Suppressor macrophage treated with lipopolysaccharide for 4 hours (primary cell): ENCODE measurements at places on chromosomes 16 and 17.

- DNase-seq, result no peak
Measured at GRCh38 chr17:76140661-76141211, 309 bp downstream of the FOXJ1 start.

DNA sequence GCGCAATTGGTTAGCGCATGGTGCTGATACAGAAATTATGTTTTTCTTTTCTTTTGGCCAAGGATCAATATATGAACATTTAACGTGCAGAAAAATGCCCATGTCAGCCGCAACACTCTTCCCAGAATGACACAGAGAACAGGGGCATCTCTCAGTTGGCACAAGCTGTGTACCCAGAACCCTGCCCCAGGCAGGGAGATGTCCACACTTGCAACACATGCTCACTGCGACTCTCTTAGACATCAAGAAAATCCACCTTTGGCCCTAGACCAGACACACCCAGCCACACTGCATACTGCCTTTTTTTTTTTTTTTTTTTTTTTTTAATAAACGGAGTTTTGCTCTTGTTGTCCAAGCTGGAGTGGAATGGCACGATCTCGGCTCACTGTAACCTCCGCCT, 17.0 kb downstream of the PITPNA start:
- no peak for DNase-seq

DNA sequence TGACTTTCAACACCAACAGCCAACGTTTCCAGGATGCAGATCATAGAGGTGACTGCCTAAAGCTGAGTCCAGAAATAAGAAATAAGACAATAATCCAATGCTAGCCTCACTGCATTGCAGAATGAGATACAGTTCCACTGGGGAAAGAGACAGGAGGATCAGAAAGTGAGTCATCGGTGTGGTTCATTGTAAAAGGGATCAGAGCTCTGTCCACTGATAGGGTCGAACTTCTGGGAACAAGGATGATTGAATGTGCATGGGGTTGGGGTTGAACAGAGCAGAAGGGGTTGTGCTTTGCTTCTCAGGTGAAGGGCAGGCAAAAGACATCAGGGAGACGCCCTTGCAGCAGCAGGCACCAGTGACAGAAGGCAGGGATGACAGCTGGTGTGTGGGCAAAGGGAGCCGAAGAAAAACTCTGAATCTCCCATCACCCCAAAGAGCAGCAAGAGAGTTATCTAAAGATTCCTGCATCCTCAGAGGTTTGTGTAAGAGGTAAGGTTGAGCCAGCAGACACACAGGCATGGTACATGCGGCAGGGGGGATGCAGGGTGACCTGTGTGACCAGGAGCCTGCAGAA, 16.4 kb downstream of the CLEC10A start:
- DNase-seq, result no peak

DNA sequence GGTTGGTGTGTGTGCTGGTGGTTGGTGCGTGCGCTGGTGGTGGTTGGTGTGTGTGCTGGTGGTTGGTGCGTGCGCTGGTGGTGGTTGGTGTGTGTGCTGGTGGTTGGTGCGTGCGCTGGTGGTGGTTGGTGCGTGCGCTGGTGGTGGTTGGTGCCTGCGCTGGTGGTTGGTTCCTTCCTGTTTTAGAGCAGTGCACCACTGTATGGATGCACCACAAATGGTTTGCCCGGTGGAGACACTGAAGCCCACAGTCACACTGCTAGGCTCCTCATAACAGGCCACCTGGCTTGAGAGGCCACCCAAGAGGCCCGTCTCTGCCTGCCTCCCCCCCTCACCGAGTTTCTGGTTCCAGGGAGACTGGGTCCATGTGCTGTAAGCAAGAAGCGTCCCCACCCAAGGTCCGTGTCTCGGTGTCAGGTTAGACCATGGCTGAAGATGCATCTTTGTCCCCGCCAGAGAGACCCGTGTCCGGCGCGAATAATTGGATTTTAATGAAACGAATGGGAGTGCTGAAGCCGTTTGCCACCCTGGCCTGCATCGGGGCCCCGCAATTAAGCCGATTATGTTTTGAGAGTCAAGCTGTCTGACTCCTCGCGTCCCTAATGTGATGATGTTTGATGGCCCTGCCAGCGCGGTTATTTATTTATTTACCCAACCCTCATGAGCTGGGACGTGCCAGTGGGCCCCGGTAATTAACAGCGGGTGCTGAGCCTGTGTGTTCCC, 161.3 kb upstream of the GSE1 start:
- DNase-seq, result no peak

- no peak for DNase-seq
Measured at GRCh38 chr17:2146132-2146871, 91.4 kb downstream of the HIC1 start.
